ENCODE measurements at places on chromosomes 16 and 17.

DNA sequence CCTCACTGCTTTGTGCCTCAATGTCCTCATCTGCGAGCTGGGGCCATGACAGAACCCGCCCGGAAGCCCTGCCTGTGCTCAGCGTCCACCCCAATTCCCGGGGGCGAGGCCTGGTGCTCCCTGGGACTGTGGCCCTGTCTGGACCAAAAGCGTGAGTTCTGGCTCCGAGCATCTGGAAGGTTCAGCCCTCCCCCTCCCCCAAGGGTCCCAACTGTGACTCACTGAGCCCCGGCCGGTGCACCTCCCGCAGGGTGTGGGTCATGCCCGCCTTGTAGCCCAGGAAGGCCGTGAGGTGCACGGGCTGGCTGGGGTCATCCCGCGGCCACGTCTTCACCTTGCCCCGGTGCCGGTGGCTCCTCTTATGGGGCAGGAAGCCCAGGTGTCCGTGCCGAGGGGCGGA lies 755 bp downstream of the RPL3L start:
- no peak for DNase-seq

DNA sequence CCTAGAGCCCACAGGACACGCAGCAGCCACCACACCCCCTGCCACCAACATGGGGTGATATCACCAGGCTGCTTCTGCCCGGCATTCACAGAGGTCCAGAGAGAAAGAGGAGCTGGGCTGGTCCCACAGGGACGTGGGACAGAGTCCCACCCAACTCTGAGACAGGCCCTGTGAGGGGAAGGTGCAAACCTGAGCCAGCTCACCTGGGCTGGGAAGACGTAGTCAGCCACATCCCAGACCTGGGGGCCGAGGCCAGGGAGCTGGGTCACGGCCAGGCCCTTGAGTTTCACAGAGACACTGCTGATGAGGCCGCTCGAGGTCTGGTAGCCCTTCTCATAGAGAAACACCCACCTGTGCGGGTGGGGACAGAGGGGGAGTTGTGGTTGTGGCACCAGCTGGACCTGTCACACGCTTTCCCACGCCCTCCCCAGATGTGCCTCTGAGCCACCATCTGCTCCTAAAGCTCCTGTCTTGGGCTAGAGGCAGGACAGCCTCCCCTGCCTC lies 11.2 kb downstream of the P2RX1 start:
- no peak for DNase-seq

- peak; percentile 5 for DNase-seq
Measured at GRCh38 chr16:65845466-65846209, 520.9 kb upstream of the CDH5 start.

DNA sequence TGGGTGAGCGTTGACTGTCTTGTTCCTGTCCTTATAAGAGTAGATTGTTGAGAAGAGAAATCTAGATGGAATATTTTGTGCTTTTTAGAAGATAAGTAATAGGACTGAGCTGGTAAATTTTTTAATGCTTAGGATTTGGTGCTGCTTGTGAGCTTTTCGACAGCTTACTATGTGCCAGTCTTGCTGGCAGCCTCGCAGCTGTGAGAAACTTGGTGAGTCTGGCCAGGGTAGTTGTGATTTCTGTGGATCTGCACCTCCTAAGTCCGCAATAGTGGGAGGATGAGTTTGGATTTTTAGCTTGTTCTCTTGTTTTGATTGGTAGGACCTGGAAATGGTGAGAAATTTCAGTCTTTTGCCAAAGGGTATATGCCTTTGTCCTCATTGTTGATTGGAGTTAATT lies 3.6 kb downstream of the SOCS7 start:
- no peak for DNase-seq

GRCh38 chr17:2796164-2797125 lies at the start of gene RAP1GAP2:
Gene RAP1GAP2 (plus strand): TSS chr17:2796438. CDS start chr17:2796528, 90 bp downstream.
- no peak for DNase-seq

DNA sequence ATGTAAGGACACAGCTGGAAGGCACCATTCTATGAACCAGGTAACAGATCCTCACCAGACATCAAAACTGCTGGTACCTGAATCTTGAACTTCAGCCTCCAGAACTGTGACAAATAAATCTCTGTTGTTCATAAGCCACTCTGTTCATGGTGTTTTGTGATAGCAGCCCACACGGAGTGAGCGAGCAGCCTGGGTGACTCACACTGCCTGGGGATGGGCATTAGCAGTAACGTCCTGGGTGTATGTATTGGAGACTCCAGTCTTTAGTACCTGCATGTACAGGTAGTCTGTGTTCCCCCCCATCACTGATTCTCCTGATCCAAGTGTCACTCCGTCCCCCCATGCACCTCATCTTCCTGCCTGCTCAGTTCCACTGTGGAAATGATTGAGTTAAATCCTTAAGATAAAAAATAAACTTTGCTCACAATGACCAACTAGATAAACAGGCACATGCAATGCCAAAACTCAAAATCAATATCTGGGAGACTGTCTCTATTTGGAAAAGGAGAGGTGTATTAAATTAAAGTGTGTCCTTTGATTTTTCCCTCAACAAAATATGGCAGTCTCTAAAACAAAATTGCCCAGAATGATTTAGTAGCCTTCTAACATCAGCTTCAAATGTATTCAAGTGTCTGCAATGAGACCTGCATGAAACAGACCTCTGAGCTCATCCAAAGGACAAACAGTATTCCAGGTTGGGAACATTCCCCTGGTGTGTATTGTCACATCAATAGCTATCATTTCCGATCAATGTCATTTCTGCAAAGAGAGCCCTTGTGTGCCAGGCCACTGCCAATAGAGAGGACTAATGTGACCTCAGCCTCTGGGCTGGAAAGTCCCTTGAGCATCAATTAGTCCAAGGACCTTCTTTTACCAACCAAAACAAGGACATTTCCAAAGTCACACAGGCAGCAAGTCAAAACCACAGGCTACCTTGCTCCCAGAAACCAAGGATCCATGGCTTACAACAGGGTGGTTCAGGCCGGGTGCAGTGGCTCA lies 12.2 kb upstream of the VAT1L start:
- peak; percentile 45 for DNase-seq

DNA sequence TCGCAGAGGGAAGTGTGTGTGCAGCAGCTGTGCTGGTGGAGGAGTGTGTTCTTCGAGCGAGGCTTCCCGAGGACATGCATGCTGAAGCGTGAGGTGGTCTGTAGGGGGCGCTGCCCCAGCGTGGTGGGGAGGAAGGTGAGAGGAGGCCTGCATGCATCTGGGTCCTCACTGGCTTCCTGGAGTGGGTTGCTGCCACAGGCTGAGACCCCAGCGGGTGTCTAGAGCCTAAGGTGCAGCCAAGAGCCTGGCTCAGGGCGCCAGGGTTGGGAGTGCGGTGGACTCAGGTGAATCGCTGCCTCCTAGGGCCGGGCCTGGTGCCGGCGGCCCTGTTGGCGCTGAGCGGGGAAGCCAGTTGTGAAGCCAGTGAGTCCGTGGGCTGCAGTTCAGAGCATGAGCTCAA lies 7.5 kb upstream of the HSD3B7 start:
- no peak for DNase-seq

GRCh38 chr16:49440156-49441065 lies 66.8 kb downstream of the C16orf78 start:
- DNase-seq = no peak

- DNase-seq = no peak
Measured at GRCh38 chr17:3583456-3583855, 25.8 kb downstream of the TRPV1 start.

GRCh38 chr17:72702136-72702735 lies 390.3 kb downstream of the SLC39A11 start:
- peak; percentile 77 for DNase-seq

- DNase-seq = no peak
Measured at GRCh38 chr16:49839017-49839825, 16.7 kb downstream of the ZNF423 start.

DNA sequence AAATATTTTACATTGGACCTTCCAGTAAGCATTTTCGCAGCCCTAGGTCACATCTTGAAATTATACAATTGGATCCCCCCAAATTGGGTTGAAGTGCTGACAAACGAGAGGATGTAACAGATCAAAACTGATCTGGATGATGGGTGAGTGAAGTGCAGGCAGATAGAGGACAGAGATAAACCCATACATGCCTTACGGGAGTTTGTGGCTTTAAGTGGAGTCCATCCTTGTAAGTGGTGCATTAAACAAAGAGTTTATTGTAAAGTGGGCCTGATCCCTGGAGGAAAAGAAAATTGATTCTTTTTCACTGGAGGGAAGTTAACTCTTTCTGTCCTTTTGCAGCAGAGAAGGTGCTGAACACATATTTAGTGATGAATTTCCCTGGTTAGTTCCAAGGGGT lies 39.0 kb upstream of the KCNJ2 start:
- no peak for DNase-seq

- DNase-seq = no peak
Measured at GRCh38 chr16:25812215-25812614, 120.5 kb downstream of the HS3ST4 start.
